ENCODE measurements at places on chromosomes 4 and X.

DNA sequence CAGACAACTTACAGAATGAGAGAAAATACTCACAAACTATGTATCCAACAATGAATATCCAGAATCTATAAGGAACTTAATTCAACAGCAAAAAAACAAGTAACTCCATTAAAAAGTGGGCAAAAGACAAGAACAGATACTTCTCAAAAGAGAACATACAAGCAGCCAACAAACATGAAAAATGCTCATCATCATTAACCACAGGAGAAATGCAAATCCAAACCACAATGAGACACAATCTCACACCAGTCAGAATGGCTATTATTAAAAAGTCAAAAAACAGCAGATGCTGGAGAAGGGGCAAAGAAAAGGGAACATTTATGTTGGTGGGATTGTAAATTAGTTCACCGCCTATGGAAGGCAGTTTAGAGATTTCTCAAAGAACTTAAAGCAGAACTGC lies 150.3 kb downstream of the FGF16 start:
- no peak for DNase-seq

DNA sequence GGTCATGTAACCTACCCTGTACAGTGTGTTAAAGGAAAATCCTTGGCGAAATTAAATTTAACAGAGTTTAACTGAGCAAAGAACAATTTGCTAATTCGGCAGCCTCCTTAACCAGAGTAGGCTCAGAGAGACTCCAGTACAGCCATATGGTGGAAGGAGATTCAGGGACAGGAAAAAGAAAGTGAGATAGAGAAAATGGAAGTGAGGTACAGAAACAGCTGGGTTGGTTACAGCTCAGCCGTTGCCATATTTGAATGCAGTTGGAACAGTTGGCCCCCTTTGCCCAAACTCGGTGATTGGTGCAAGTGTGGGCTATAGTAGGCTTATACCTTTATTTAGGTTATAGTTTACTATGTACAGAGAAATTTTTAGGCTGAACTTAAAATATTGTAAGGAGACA lies 48.8 kb upstream of the GBA3 start:
- no peak for DNase-seq

DNA sequence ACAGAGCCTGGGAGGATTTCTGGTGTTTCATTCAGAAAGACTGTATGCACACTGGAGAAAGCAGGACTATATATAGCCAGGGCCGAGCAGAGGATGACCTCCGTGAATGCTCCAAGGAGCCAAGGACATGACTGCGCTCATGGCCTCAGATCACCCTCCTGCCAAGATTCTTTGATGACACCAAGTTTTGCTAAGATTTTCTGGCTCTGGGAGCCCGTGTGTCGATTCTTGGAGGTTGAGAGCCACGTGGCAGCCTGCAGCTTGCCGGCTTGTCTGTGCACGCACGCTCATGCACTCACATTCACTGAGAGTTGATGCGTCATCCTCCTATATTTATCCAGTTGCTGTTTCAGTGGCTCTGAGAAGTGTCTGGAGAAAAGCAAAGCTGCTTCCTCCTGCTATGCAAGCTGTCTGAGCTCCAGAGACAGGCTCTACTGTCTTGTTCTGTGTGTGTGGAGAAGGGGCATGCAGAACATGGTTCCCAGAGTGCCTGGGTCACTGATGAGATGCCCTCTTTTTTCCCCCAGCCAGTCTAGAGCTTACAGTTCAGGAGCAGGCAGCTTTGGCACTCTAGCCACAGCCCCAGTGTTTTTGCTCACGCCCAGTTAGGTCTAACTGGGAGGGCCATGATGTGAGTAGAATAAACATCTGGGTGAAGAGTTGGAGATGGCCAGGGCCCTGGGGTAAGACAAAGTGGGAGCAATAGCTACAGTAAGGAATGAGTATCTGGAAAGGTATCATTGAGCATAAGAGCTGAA lies 64.9 kb upstream of the SCOC start:
- no peak for DNase-seq

- DNase-seq, result no peak
These were observed 608.8 kb upstream of the PCDH10 start for GRCh38 chr4:132540268-132540667.

DNA sequence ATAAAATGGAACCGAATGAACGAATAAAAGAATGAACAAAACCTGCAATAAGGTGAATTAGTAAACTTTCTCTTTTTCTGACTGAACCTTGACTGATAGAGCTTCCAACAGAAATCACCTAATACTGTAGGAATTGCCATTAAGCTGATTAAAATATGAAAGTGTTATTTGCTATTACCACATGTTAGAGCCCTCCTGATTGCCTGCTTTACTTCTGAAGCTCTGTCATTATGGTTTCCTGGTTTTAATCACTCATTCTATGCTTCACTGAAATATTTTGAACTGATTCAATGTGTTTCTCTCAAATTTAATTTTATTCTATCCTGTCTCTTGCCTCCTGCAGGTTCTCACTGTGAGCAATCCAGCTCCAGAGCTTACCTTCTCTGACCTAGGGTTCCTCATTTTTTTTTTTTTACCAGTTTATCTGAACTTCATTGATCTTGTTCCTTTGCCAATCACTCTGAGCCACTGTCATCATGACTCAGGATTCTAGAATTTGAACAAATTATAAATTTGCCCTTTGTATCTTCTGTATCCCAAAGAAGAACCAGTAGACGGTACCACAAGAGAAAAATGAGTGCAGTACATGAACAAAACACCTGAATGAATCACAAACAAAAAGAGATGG lies 48.1 kb upstream of the UGT2B15 start:
- DNase-seq, result no peak

- DNase-seq, result no peak
These were observed 183.5 kb downstream of the PCDH7 start for GRCh38 chr4:30903502-30904214.

- no peak for DNase-seq
These were observed 856.8 kb downstream of the STIM2 start for GRCh38 chr4:27717431-27717755.

- DNase-seq, result no peak
These were observed 63.2 kb upstream of the BMP3 start for GRCh38 chr4:80967346-80967745.
